NCI-H446 (cell line): ENCODE measurements at places on chromosomes 5 and 9.

DNA sequence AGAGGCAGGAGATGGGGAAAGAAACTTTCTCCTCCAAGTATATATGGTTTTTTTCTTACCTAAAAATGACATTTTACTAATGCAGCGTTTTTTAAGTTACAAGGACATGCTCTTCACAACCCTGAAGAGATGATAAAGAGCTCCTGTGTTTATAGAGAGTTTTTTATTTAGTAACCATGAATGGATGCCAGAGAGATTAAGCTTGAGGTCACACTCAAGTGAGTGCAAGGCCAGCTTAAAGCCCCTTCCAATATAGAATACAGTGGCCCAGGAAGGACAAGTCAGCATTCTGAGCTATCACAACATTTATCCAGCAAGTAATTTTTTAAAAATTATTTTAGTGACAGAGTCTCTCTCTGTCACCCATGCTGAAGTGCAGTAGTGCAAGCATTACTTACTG, 6.7 kb upstream of the HAVCR2 start:
- no peak for DNase-seq

GRCh38 chr5:40416098-40416497, 263.6 kb upstream of the PTGER4 start:
- no peak for DNase-seq

DNA sequence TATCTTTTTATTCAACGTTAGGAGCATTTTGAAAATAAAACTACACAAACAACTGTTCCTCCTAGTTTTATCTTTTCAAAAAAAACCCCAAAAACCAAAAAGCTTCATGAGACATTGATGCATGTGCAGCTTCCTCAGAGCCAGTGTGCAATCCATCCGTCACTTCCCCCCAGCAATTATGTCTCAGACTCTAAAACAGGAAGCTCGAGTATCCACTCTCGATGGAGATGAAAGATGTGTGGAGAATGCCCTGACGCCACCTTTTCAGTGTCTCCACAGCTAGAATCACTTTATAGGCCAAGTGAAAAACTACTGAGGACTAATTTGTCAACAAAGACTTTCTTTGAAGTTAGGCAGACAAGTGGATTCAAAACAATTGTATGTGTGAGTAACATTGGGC, 408.9 kb upstream of the SMARCA2 start:
- DNase-seq = no peak

DNA sequence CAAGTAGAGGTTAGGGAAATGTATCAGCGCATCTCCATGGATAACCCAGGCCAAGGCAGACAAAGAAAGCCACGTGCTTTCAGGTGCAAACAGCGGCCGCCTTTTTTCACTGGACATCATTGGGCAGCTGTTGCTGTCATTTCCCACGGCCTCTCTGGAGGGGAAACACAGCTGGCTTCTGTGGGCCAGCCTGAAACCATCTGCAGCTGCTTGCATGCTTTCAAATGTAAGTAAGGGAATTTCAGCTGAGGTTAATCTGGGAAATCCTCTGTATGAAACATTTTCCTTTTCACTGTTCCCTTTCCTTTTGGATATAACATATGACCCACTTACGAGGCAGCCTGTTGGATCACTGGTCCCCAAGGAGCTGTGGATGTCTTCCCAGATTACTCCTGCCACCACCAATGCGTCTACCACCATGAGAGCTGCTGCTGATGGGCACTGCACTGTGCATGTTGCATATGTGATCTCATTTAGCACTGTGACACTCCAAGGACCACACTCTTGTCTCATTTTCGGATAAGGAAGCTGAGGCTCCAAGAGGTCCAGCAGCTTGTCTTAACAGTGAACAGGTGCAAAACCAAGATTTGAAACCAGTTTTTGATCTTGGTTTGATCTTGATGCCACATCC, 106.3 kb downstream of the C9orf152 start:
- DNase-seq = no peak

- DNase-seq = no peak
Measured at GRCh38 chr5:143254819-143255218, 148.7 kb downstream of the NR3C1 start.

DNA sequence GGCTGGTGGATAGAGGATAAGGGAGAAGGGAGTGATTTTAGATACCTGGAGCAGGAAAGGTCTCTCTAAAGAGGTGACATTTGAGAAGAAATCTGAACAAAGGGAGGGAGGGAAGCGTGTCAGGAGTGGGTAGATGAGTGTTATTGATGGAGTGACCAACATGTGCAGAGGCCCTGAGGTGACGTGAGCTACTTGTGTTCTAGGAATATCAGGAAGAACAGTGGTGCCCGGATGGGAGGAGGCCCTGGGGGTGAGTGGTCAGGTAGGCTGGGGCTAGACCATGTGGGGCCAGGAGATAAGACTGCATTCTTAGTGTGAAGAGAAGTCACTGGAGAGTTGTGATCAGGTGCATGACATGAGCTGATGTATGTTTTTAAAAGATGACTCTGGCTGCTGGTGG, 256.2 kb downstream of the ARHGAP26 start:
- no peak for DNase-seq

DNA sequence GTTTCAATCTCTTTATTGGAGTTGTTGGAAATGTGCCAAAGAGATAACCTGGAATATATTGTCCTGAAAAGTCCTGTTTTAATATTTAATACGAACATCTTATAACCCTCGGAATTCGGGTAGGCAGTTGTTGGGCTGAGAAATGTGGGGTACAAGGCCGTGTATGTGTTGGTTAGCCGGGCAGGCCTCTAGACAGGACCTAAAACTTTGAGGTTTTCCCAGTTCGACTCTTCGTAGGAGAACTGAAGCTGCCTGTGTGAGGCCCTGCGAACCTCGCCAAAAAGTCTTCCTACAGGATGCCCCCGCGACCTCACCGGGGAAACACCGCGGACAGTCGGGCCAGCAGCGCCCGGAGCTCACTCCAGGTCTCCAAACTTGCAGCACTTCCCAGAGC, 583 bp upstream of the TJP2 start:
- DNase-seq = no peak

- peak; percentile 56 for DNase-seq
Measured at GRCh38 chr9:4382722-4383317, 83.0 kb upstream of the GLIS3 start.

GRCh38 chr9:126750941-126751725, 53.7 kb upstream of the ZBTB43 start:
- DNase-seq = no peak

GRCh38 chr5:93123127-93123526, 457.9 kb downstream of the NR2F1-AS1 start:
- no peak for DNase-seq
